Kidney epithelial cell (primary cell): ENCODE measurements at places on chromosomes 6 and 20. TPM values are rescaled to one million over a fixed set of nuclear protein-coding genes. Genes with fewer than 3 reads are reported as not detected.

Gene CLIC5
- total RNA-seq: 3.2 and 3.5 TPM in 2 replicates

GRCh38 chr20:12289465-12289864, 371.8 kb downstream of the BTBD3 start:
- no peak for DNase-seq

GRCh38 chr6:23505026-23505425, 621.0 kb upstream of the NRSN1 start:
- no peak for DNase-seq

DNA sequence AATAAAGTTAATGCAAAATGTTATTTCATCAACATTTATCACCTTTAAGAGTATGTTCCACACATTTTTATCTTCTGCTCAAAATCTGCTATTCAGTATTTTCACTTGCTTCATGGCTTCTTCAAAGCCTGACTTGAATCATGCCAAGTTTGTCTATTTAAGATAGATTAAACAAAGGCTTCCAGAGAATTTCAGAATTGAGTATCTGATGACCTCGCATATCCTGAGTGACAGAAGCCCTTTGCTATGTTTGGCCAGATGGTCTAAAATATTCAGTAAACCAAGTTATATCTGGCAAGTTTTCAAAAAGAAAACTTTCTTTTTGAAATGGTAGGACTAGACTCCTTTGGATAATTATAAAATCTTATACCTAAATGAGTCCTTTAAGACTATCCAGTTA, 348.9 kb upstream of the KCNQ5 start:
- DNase-seq: no peak

Gene EBF4
- total RNA-seq: 8.1 and 9.7 TPM in 2 replicates

DNA sequence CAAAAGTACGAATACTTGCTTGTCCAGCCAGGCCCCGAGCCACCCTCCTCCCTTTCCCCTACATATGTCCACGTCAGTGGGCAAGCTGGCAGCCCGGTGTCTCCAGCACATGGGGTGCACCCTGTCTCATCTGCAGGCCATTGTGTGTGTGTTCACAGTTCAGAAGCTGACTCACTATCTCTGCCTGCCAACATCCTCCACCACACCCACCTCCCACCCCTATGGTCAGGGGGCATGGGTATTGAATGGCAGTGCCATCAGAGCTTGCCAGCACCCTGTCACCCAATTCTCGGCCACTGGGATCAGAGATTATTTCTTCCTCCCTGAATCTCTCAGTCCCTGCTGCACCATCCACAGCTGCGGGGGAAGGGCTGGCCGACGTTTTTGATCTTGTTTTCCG, 195.7 kb downstream of the FARS2 start:
- no peak for DNase-seq

- no peak for DNase-seq
Measured at GRCh38 chr20:37627060-37627766, 66.6 kb upstream of the CTNNBL1 start.

- no peak for DNase-seq
Measured at GRCh38 chr6:100809346-100809745, 71.8 kb downstream of the ASCC3 start.

Gene C20orf144
- not detected in 2 replicates for total RNA-seq

Gene BMP7
- 21.8 and 30.5 TPM in 2 replicates for total RNA-seq

- DNase-seq: no peak
Measured at GRCh38 chr20:63454731-63455567, 17.5 kb downstream of the KCNQ2 start.
